Activated CD8-positive, alpha-beta memory T cell treated with anti-CD3 and anti-CD28 coated beads for 24 hours (primary cell): ENCODE measurements at places on chromosomes 4 and X.
A peak's percentile ranks its signal among the peaks of the same experiment; 100 is the strongest.

DNA sequence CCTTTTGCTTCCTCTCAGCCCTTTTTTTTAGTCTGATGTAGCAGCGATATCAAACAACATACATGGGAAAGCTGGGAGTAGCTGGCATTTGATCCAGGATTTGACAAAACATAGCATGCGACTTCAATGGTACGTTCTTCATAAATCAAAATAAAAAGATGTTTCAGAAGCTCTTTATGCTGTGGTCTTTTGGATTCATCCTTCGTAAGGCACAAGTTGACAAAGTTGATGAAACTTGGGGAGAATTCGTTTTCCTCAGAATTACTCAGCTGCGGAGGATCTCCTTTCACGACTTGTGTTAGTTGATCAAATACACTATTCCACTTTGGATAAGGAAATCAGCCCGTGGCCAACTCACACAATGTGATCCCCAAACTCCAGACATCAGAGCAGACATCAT lies 38.1 kb upstream of the CHIC1 start:
- no peak for DNase-seq

GRCh38 chr4:61517144-61517543 lies 317.0 kb downstream of the ADGRL3 start:
- DNase-seq = no peak

DNA sequence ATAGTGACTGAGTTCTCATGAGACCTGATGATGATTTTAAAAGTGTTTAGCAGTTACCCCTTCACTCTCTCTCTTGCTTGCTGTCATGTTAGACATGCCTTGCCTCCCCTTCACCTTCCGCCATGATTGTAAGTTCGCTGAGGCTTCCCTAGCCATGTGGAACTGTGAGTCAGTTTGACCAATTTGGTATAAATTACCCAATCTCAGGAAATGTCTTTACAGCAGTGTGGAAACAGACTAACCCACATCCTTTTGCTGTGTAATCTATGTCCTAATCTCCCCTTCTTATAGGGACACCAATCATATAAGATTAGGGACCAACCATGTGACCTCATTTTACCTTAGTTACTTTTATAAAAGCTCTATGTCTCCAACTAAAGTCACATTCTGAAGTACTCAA lies 677.8 kb downstream of the ADGRL3 start:
- no peak for DNase-seq

DNA sequence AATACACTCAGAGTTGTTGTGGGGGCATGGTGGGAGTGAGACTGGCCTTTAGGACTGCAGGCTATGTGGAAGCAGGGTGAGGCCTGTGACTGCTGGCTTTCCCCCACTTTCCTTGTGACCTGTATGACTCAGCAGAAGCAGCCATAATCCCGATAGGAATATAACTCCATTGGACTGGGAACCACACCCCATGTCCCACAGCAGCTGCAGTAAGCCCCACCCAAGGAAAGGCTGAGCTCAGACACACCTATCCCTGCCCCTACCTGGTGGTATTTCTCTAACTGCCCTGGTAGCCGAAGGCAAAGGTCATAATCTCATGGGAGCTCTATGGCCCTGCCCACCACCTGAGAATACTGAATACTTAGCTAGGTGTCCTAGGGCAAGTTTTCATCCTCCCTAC lies 169.3 kb downstream of the GC start:
- DNase-seq = no peak

DNA sequence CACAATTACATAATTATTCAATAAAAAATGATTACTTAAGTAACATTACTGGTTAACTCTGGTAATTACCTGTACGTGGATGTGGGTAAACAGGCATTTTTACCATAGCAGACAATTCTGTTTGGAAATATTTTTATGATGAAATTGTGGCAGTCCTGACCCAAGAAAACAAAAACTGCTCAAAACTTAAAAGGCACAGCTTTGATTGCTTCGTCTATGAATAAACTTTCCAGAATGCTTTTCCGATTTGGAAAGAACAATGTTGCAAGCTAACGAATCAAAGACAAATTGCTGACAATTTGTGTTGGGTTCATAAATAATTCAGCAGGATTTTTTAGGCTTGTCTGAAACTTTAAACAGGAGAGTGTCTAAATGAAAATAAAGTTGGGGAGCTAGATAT lies 150.6 kb upstream of the GYPA start:
- no peak for DNase-seq

DNA sequence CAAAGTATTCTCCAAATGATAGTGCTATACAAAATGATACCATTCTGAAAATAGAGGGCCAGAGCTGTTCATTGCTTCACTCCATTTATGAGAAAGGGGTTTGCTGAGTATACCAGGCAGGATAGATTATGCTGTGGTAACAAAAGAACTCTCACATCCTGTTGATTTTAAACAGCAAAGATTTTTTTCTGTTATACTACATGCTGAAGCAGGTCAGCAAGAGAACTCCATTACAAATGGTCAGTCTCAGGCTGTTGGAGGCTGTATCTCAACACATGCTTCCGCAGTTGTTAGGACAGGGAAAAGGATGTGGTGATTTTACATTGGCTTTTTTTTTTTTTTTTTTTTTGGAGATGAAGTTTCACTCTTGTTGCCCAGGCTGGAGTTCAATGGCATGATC lies 13.7 kb upstream of the KLHL5 start:
- DNase-seq = no peak

GRCh38 chrX:97308171-97308570 lies 424.5 kb downstream of the RPA4 start:
- no peak for DNase-seq

- DNase-seq = no peak
Observed at GRCh38 chrX:146907391-146908240, 93.1 kb upstream of the CXorf51A start.

GRCh38 chr4:6688879-6689505 lies 4.7 kb upstream of the S100P start:
- peak; percentile 87 for DNase-seq

- no peak for DNase-seq
Observed at GRCh38 chr4:114495471-114495928, 103.1 kb upstream of the UGT8 start.

GRCh38 chrX:129696463-129697155 lies 41.9 kb upstream of the APLN start:
- DNase-seq = peak; percentile 32

DNA sequence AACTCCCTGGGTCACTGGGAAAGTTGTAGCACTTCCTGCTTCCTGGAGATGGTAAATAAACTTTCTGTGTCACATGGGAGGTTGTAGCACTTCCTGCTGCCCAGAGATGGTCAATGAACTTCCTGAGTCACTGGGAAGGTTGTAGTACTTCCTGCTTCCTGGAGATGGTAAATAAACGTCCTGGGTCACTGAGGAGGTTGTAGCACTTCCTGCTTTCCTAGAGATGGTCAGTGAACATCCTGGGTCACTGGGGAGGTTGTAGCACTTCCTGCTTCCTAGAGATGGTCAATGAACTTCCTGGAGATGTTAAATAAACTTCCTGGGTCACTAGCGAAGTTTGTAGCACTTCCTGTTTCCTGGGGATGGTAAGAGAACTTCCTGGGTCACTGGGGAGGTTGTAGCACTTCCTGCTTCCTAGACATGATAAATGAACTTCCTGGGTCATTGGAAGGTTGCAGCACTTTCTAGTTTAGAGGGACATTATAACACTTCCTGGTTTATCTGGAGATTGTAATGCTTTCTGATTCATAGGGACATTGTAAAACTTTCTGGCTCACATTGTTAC lies 62.3 kb upstream of the CD99 start:
- DNase-seq = no peak

DNA sequence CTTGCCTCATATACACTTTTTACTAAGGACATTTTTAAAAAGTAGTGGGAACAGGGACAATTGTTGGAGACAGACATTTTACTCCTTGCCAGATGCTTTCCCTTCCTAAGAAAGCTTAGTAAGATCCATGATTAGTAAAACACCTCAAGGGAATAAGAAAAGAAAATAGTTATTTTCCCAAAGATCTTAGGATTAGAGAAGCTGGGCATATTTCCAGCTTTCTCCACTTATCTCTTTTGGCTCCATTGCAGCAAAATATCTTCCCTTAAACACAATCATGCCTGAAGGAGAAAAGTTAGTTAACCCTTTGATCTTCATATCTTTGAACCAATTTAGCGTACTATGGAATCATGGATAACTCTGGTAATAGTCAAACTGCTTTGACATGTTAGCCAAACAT lies 257.9 kb downstream of the PCDH18 start:
- DNase-seq = no peak

DNA sequence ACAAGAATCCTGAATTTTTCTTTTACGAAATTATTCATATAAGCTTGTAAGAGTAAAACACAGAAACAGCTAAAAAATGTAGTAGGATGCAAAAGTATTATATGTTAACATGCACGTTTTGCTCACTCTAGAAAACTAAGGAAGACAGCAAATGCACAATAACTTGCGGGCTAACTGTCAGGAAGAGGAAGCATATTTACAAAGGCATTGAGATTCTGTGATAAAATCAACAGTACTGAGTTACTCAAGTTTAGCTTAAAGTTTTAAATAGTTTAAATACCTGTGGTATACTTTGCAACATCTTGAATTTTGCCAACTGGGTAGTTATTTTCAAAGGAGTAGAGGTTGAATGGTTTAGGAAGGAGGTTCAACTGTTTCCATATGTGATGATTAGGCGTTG lies 37.0 kb downstream of the SH2D1A start:
- DNase-seq = no peak

GRCh38 chrX:134658760-134659023 lies 421 bp upstream of the PLAC1 start:
- DNase-seq = no peak

GRCh38 chrX:3728454-3728853 lies 15.0 kb upstream of the PRKX start:
- DNase-seq = no peak

GRCh38 chr4:94131212-94131611 lies 76.5 kb upstream of the SMARCAD1 start:
- DNase-seq = no peak

GRCh38 chr4:48248559-48248953 lies 21.1 kb downstream of the TEC start:
- DNase-seq = no peak

DNA sequence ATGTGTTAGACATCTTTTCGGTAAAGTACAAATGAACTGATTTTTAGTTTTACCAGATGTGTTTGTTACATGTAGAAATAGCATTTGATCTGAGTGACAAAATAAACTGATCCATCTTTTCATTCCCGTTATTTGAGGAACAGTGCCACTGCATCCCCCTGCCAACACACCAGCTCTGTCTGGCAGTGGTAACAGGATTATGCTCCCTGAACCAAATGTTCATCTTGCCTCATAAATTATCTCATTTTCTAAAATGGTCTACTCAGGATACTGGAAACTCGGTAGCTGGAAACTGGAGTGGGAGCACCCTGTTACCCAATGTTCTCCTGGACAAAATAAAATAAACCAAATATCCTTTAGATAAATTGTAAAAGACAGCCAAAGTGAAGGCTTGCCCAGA lies 171.6 kb downstream of the FAT4 start:
- DNase-seq = no peak

DNA sequence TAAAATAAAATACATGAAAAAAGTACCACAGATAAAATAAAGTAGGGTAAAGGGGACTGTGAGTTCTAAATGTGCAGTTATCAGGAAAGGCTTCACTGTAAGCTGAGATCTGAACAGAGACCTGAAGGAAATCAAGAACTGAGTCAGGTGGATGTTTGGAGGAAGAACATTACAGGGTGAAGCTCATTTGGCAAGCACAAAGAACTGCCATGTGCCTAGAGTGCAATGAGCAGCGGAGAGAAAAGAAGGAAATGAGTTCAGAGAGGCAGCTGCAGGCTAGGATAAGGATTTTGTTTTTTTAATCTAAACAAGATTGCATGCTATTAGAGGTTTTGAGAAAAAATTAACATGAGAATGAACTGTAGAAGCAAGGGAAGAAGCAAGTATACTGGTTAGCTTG lies 373.1 kb downstream of the STPG2 start:
- DNase-seq = no peak

GRCh38 chr4:128844931-128845330 lies 35.4 kb downstream of the JADE1 start:
- DNase-seq = no peak

DNA sequence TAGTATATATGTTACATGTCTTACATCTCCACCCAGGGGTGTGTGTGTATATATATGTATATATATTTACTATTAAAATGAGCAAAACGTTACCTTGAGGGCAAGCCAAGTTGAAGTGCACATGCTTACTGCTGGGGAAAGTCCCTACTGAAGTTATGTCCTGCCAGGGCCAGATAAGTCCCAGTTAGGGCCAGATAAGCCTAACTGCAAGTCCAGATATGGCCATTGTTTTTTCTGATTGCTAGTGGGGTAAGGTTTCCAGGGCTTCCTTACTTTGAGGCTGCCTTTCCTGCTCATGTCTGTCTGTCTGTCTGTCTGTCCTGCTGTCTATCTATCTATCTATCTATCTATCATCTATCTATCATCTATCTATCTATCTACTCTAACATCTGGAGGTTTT lies 19.3 kb upstream of the ZNF81 start:
- DNase-seq = no peak

- no peak for DNase-seq
Observed at GRCh38 chrX:92230628-92231027, 451.5 kb downstream of the PCDH11X start.

GRCh38 chr4:151567056-151567455 lies 158.1 kb downstream of the FHIP1A start:
- DNase-seq = no peak

GRCh38 chrX:139933904-139934303 lies 1.1 kb upstream of the ATP11C start:
- no peak for DNase-seq

- no peak for DNase-seq
Observed at GRCh38 chr4:145480257-145480656, 1.4 kb upstream of the SMAD1 start.

- no peak for DNase-seq
Observed at GRCh38 chr4:171793723-171794122, 19.5 kb upstream of the GALNTL6 start.

DNA sequence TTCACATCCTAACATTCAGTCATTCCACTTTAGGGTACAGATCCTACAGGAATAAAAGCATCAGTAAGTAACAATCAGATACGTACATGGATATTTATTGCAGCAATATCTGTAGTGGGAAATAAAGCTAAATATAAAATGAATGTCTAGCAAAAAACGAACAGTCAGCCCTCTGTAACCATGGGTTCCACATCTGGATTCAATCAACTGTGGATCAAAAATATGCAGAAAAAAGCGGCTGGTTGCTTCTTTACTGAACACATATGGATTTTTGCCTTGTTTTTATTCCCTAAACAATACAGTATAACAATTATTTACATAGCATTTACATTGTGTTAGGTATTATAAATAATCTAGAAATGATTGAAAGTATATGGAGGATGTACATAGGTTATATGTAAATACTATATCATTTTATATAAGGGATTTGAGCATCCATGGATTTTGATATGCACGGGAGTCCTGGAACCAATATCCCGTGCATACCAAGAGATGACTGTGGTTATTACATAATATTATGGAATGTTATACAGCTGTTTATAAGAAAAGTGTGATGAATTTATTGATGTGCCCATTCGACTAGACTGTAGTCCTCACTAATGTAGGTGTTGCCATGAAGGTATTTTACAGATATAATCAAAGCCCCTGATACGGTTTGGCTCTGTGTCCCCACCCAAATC lies 132.8 kb downstream of the ARHGEF9 start:
- no peak for DNase-seq
